ENCODE measurements at places on chromosomes 6 and 20.
A peak's percentile ranks its signal among the peaks of the same experiment; 100 is the strongest.

GRCh38 chr20:47018381-47018780 lies 123.7 kb downstream of the EYA2 start:
- DNase-seq, result peak; percentile 25

- DNase-seq, result no peak
Measured at GRCh38 chr6:154307696-154308425, 48.7 kb downstream of the IPCEF1 start.

- no peak for DNase-seq
Measured at GRCh38 chr6:163764565-163764964, 350.0 kb downstream of the QKI start.

DNA sequence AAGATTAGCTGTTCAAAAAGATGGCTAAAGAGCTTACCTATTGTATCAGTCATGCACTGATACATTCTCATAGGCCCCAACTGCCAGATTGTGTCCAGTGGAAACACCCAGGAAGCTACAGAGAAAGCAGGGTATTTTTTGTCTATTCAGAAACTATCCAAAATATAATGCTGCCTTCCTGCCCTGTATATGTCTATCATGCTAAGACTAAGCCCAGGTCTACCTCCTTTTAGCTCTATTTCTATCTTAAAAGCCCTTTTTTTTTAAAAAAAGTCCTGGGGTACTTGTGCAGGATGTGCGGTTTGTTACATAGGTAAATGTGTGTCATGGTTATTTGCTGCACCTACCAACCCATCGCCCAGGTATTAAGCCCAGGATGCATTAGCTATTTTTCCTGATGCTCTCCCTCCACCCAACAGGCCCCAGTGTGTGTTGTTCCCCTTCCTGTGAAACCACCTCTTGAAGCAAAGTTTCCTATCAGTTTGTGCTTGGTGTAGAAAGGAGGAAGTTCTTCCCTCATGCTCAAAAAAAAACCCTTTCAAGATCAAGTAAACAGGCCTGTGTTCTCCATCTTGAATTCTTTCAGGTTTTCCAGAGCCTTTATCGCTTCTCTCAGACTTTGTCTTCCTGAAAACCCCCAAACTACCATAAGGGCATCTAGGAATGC lies 514 bp downstream of the DEFB129 start:
- no peak for DNase-seq

- no peak for DNase-seq
Measured at GRCh38 chr6:57021086-57021720, 25.3 kb upstream of the KIAA1586 start.

All from sciatic nerve (tissue), 2 donors.